ENCODE measurements at places on chromosomes 5 and 9. TPM values are rescaled to one million over a fixed set of nuclear protein-coding genes. Genes with fewer than 3 reads are reported as not detected.
A peak's percentile ranks its signal among the peaks of the same experiment; 100 is the strongest.

DNA sequence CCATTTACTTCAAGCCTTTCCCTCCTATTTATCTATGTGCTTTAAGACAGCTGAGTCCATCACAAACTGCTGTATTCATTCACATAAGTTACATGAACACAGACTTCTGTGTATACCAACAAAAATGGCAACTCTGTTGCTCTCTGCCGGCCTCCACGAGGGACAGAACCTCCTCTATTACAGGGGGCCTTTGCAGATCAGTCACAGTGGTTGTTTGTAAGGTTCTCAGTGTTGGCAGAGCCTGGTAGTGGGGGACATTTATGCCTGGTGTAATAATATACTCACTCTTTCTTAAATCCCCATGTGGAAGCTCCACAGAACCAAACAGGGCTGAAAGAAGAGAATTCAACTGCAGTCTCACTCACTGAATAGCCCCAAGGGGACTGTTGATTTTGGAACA is 76.5 kb downstream of the SLC1A1 start:
- H3K36me3 ChIP-seq = no peaks in the 10 kb centered on the region
- no peak overlapping the region for H3K4me3 ChIP-seq
- H3K27ac ChIP-seq = no peak overlapping the region

The AMACR gene
- 6.0 TPM for total RNA-seq

GRCh38 chr9:129860653-129861446 is 25.6 kb downstream of the USP20 start:
- no peak for DNase-seq
- H3K27ac ChIP-seq = no peak overlapping the region
- peaks cover 6% of the 10 kb centered on the region for H3K4me1 ChIP-seq
- no peak overlapping the region for H3K4me3 ChIP-seq

DNA sequence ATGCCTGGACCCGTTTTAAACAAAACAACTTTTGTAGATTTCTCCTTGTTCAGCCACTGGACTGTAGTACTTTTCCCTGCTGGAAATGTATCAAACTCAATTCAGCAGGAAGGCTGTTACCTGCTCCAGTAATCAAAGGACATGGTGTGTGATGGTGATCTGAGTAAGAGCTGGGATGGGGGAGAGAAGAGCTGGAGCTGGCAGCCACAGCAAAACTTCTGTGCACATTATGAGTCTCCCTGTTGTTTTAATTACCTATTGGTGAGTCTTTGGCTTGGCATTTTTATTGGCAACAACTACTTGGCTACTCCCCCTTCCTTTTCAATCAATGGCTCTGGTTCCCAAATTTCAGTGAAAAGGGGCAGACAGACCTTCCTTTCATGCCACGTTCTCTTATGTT is 9.7 kb downstream of the NREP start:
- no peak overlapping the region for H3K4me3 ChIP-seq
- H3K36me3 ChIP-seq = no peaks in the 10 kb centered on the region
- no peak overlapping the region for H3K27ac ChIP-seq
- peaks cover 2% of the 10 kb centered on the region for H3K4me1 ChIP-seq
- no peaks in the 10 kb centered on the region for H3K27me3 ChIP-seq

- H3K4me3 ChIP-seq = peak overlapping the region; percentile 82
- DNase-seq = no peak
- H3K27ac ChIP-seq = peak overlapping the region; percentile 15
- H3K27me3 ChIP-seq = peaks cover 1% of the 10 kb centered on the region
- peaks cover 12% of the 10 kb centered on the region for H3K4me1 ChIP-seq
Measured at GRCh38 chr5:88502179-88503040, 233.8 kb upstream of the TMEM161B start.

GRCh38 chr5:54520940-54521339 is 3.4 kb downstream of the SNX18 start:
- peak overlapping the region; percentile 8 for H3K27ac ChIP-seq
- peak overlapping the region; percentile 86 for H3K4me3 ChIP-seq
- no peaks in the 10 kb centered on the region for H3K27me3 ChIP-seq
- no peak for DNase-seq
